Activated CD4-positive, alpha-beta T cell treated with anti-CD3 and anti-CD28 coated beads for 4 hours (primary cell): ENCODE measurements at places on chromosomes 4 and X.

DNA sequence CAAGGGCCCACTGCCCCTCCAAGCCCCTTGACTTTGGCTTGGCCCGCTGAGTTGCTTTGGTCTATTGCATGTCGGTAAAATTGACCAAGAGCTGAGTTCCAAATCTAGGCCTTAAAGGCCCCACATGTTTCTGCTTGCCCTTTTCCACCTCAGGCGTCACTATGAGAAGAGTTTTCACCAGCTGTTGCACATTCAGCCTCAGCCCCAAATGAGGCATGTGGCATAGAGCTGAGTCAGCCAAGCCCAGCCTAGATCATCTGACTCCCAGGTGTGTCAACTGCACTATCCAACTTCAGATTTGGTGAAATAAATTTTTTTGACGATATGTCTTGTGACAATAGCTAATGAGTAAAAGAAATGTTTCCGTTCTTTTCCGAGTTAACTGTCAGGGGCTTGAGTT lies 424.5 kb upstream of the FAM47C start:
- no peak for DNase-seq

- DNase-seq, result no peak
Measured at GRCh38 chr4:83617371-83618035, 81.6 kb downstream of the GPAT3 start.

GRCh38 chr4:40838742-40839141 lies 89.0 kb downstream of the NSUN7 start:
- DNase-seq, result no peak

DNA sequence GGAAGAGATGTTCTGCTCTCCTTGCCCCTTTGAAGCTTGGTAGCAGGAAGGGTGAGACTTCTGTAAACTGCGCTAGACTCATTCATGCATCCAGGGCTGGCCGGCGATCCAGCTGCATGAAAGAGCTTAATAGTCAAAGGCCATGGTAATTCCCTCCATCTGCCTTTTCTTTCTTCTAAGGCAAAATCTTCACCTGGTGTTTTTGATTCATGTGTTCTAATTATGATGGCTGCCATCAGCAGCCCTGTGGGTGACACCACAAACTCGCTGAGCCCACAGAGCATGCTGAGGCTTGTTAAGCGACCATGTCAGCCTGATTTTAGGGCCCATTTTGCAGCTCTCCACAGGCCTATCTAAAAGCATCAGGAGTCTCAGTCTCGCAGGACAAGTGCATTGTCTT lies 450.1 kb upstream of the TENM3 start:
- no peak for DNase-seq

DNA sequence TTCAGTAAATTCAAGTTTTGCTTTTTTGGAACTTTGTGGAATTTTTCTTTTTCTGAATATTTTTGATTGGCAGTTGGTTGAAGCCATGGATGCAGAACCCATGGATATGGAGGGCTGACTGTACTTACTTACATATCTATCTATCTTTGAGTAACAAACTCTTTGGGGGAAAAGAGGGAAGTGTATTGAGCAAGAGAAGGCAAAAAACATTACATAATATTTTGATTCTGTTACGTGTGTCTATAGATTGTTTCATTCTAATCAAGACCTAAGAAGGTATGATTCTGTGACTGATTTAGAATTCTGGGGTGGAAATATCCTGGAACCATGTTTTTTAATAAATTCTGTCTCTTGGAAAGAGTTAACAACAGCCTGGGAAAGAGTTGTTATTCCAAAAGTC lies 31.5 kb downstream of the GRSF1 start:
- no peak for DNase-seq

DNA sequence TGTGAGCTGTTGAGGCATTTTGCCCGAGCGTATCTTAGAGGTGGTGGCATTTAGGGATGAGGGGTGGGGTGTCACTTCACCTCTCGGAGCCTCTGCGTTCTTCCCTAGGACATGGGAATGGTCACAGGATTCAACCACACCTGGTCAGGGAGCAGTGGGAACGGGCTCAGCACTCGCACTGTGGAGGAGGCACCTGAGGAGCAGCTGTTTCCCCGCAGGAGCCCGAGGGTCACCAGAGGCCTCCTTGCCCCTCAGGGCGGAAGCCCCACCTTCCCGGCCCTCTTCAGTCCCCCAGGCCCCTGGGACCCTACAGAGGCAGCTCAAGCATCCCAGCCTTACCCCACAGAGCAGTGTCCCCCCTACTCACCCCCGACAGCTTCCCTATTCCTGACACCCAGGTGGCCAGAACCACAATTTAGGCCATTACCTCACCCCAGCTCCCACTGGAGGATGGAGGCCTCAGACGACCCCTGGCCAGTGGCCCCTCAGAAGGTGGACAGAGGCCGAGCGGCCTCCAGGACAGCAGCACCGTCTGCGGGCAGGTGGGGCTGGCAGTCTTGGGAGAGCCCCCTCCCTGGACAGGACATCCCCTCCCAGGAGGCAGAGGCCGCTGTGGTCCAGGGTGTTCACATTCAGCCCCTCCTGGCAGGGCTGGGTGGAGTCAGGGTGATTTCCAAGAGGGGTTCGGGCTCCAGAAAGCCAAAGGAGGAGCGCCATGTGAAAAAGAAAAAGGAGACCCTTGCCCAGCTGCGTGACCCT lies 4.2 kb upstream of the HTRA3 start:
- no peak for DNase-seq

DNA sequence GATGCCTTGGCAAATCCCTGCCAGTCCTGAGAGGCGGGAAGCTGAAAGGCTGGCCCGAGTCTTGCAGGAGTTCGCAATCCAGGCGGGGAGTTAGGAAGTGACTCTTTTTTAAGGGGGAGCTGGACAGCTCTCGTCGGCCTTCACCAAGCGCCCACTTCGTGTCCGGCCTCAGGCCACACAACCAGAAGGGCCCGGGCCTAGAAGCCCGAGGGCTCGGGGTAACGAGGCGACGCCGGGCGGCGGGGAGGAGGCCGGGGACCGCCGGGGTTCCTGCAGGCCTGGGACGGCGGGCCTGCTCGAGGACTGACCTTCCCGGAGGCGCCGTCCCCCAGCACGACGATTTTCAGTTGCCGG lies 395 bp downstream of the RAB28 start:
- no peak for DNase-seq

GRCh38 chr4:183591301-183591700 lies 67.7 kb downstream of the RWDD4 start:
- DNase-seq, result no peak

DNA sequence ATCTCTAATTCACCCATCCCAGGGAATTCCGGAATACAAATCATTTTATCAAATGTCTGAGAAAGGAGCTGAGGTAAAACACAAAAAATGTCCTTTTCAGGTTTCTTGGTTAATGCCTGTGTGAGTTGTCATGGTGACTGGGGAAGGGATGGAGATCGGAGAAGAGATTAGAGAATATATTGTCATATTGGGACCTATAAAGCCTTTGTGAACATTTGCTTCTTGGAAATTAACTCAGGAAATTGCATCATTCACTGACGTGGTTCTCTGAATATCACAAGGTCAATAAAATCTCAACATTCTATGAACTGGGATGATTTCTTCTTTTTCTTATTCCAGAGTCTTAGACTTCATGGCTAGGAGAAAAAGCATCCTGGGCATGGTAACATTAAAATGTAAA lies 174.8 kb upstream of the GLRA2 start:
- no peak for DNase-seq

DNA sequence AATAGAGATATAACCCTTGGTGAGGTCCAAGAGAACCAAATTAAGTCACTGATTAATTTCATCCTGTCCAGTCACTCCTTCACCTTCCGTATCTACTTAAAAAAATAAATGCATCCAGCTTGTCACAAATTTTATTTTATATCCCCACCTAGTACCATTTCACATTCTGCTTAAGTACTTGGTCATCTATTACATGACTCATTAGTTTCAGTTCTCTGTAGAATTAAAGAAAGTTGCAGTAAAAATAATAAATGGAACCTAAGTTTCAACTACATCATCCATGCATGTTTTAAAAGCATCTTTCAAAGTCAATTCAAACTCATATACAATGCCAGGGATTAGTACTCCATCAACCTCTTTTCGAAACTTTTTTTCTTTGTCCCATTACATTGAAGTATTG lies 130.2 kb downstream of the SH2D1A start:
- no peak for DNase-seq

GRCh38 chr4:10684631-10685030 lies at the start of gene CLNK:
CLNK (minus strand) TSS chr4:10684768; CDS start chr4:10667869, 16,899 bp downstream.
- DNase-seq, result no peak

- no peak for DNase-seq
Measured at GRCh38 chrX:144801786-144802185, 445.5 kb upstream of the SPANXN1 start.

- DNase-seq, result no peak
Measured at GRCh38 chr4:15148199-15148598, 145.9 kb downstream of the CPEB2 start.

GRCh38 chrX:33339219-33339618 lies 127.9 kb upstream of the DMD start:
- DNase-seq, result no peak

GRCh38 chr4:93761286-93761685 lies 67.3 kb upstream of the ATOH1 start:
- DNase-seq, result no peak

GRCh38 chr4:118757761-118758251 lies 72.6 kb downstream of the METTL14 start:
- no peak for DNase-seq

DNA sequence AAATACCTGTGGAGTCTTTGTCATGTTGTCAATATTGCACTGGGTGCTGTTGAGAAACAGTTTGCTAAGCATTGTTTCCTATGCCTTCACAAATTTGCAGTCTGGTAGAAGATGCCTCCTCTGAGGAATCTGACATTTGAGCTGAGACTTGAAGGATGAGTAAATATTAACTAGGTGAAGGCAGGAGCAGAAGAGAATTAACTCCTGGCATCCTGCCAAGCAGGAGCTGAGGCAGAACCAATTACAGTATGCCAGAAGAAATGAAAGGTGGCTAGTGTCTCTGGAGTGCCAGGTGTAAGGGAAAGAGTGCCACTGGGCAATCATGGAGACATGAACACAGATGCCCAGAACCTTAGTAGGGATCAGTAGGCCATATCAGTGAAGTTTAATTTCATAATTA lies 1778.2 kb upstream of the PCDH10 start:
- no peak for DNase-seq

GRCh38 chr4:42628740-42629139 lies 28.2 kb downstream of the ATP8A1 start:
- no peak for DNase-seq

GRCh38 chr4:127586922-127587571 lies 45.7 kb upstream of the INTU start:
- no peak for DNase-seq

DNA sequence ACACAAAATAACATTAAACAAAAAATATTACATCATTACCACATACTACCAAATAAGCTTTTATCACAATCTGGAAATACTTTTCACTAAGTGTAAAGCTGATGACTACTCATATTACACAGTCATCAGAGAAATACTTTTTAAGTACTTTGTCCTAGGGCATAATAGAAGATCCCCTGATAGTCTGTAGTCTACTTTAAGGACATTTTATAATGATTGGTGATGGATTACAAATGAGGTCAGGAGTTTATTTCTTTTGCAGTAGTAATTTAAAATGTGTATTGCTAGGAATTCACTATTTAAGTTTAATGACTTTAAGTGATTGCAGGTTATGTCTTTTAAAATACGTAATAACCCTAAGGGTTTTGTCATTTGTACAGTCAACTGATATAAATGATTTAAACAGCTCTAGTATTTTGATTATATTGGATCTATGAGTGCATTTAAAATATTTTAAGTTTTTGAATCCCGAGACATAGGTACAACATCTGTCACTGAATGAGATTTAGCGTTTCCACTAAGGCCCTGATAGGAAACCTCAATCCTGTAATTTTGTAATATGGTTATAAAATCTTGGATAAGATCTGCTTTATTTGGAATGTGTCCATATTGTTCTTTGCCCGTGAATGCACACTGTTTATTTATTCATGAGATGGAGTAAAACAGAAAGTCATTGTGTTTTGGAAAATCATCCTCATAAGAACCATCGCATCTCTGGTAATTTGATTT lies 189.5 kb downstream of the ARAP2 start:
- DNase-seq, result no peak

DNA sequence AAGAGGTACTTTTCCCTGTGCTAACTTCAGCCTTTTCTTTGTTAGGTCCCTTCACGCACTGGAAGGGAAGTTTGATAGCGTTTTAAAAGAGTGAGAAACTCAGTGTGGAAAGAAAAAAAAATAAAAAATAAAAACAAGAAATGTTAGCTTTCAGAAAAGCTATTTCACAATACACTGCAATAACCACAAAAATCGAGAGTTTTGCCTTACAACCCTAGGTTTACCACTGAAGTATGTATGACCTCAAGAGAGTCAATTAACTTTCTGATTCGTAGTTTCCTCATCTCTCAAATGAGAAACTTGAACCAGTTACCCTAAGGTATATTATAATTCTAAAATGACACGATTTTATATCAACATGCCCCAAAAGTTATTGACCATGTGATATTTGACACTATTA lies 93.9 kb upstream of the JADE1 start:
- no peak for DNase-seq

GRCh38 chr4:16622826-16623225 lies 275.6 kb downstream of the LDB2 start:
- DNase-seq, result no peak

GRCh38 chrX:26580021-26580420 lies 364.1 kb downstream of the MAGEB5 start:
- DNase-seq, result no peak

DNA sequence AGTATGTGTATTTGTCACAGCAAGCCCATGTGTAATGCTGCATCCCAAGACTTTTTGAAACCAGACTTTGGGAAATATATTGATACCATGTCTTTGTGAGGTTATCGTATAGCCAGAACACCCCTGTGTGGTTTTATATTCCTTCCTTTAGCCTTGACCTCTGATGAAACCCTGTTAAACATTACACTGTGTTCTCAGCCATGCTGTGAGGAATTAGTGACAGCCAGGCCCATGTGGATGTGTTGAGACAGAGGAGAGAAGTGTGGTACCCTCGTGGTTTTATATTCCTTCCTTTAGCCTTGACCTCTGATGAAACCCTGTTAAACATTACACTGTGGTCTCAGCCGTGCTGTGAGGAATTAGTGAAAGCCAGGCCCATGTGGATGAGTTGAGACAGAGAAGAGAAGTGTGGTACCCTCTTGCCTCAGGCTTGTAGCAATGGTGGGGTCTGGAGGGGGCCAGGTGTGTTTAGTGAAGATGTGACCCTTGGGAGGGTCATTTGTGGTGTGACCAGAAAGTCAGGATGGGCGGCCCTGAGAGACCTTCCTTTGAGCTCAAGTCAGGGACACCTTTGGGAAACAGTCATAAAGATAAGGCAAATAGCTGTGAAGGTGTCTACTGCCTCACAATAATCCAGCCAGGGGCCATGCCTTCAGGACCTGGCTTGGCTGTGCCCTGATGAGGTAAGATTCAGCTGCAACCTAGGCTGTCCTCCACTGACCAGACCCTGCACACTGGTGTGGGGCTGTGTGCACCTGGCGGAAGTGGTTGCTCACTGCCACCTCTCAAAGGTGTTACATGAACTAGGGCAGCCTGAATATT lies 110.0 kb downstream of the IRF2 start:
- no peak for DNase-seq

- no peak for DNase-seq
Measured at GRCh38 chr4:169715826-169716225, 41.9 kb downstream of the HPF1 start.
